Activated T-helper 1 cell treated with anti-CD3 and anti-CD28 coated beads, Interleukin-2, amount 50 U/mL, for 16 hours (primary cell): ENCODE measurements at places on chromosomes 2 and 18.

DNA sequence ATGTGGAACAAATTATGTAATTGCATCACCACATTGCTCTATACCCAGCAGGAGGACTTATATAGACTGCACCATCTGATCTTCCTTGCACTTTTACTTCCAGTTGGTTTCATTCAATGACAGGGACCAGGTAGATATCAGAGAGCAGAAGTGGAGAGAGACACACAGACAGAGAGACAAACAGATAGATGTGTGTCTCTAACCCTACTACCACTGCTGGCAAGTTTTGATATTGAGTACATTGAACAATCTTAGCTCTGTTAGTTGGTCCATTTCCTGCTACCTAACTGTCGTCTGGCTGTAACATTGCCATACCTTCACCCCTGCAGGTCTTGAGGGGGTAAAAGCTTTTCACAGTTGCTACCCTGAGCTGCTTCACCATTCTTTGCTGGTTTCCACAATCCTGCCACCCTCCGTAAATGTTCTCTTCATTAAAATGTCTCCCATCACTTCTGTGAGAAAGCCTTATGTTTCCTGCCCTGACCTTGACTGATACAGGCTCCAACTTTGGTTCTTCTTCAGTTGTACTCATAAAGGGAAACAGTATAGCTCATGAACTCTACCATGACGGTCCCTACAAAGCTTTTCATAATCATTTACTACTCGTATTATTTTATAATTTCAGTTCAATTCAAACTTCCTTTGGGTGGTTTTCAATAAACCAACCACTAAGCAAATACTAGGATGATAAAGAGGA is 62.3 kb upstream of the ITGA4 start:
- no peak for DNase-seq

DNA sequence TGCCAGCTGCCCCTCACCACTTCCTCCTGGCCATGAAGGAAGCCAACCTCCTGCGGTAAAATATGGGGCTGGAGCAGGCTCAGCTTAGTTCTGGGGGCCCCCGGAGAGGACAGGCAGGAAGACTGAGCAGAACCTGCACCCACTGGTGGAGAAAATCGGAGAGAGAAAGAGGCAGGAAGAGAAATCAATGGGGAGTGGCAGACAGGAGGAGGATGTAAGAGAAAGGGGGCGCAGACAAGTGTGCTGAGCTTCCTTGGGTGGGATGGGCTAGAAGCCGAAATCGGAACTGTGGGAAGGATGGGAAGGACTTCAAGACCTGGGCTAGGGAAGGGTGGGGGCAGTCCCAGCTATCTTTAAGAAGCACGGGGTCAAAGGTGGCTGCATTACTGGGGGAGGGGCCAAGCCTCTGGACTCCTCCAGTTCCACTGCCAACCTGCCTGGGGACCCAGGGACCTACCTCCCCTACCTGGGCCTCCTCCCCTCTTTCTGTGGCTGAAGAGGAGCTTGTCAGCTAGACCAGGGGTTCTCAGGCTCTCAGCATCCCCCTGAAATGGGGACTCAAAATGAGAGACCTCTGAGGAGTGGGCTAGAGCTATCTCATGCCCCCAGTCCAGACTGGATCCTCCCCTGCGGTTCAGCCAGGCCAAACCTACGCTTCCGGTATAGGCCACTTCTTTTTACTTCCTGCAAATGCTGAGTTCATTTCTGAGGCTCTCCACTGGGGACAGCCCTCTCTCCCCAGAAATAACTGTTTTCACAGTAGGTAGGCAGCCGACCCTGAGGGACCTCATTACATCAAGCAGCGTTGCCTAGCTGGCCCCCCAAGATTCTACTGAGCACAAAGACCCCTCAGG is 33.6 kb upstream of the B3GNT7 start:
- no peak for DNase-seq

- no peak for DNase-seq
Measured at GRCh38 chr18:77088963-77089722, 43.4 kb downstream of the MBP start.

GRCh38 chr2:96945014-96945413 is 41.4 kb downstream of the FAM178B start:
- DNase-seq, result no peak

- no peak for DNase-seq
Measured at GRCh38 chr2:224799691-224800090, 83.5 kb upstream of the CCDC195 start.

- DNase-seq, result no peak
Measured at GRCh38 chr2:182302174-182302573, 124.7 kb downstream of the PDE1A start.

- no peak for DNase-seq
Measured at GRCh38 chr2:176096986-176097819, 2.4 kb upstream of the HOXD12 start.

DNA sequence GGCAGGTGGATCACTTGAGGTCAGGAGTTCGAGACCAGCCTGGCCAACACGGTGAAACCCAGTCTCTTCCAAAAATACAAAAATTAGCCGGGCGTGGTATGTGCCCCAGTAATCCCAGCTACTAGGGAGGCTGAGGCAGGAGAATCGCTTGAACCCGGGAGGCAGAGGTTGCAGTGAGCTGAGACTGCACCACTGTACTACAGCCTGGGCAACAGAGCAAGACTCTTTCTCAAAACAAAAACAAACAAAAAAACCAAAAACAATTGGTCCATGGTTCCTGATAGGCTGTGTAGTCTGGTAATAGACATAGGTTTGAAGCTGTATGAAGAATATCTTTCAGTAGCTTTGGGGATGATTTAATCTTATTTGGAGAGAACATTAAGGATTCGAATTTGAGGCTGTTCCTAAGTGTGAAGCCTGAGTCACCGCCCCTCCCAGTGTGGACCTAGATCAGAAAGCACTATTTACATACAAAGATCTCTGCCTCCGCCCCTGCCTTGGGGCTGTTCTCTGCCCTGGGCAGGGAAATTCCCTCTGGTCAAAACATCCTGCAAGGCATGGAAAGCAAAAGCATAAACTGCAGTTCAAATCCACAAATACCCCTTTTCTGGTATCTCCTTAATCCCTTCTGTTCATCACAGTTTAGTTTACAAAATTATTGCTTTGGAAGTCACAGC is 52.8 kb upstream of the PMAIP1 start:
- DNase-seq, result no peak

GRCh38 chr2:121904656-121905055 is 149.2 kb downstream of the TSN start:
- no peak for DNase-seq
